Stimulated activated CD4-positive, alpha-beta T cell treated with anti-CD3 and anti-CD28 coated beads, TNF-alpha, amount 100 ng/mL, for 1 hour (primary cell): ENCODE measurements at places on chromosomes 6 and 20.

GRCh38 chr20:32650401-32650944 is 23.3 kb downstream of the C20orf203 start:
- DNase-seq = no peak

GRCh38 chr6:40894962-40895799 is 143.8 kb downstream of the UNC5CL start:
- DNase-seq = no peak

GRCh38 chr6:141301779-141302178 is 830.9 kb upstream of the GJE1 start:
- no peak for DNase-seq

- no peak for DNase-seq
These were observed 12.4 kb downstream of the PKIG start for GRCh38 chr20:44594730-44595129.

DNA sequence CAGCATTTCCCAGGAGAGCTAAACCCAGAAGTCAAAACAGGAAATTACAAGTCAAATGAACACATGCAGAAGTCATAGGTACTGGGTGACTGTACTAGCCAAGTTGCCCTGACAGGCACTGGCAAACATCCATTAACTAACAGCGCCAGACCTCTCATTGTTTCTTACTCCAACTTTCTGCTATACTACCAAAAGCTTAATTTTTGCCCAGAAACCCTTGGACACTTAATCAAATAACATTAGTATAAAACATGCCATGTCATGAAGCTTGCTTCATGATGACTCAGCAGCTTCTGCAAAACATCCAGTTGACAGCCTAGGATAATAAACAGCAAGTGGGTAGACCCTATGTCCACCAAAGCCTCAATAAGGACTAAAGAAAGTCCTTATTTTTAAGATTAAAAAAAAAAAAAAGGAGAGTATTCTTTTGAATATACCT is 3.5 kb downstream of the NUP153 start:
- no peak for DNase-seq

DNA sequence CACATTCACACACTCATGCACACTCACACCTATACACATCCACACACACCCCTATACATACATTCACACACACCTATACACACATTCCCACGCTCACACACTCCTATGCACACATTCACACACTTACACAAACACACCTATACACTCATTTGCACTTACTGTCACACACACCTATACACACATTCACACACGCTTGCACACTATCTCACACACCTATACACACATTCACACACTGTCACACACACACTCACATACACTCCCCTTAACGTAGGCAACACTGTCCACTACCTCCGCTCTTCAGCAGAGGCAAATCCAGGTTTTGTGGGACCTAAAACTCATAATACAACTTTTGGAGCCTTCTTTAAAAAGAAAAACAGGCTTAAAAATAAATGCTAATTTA is 487.7 kb upstream of the CDH4 start:
- DNase-seq = no peak

- DNase-seq = no peak
These were observed 114.9 kb downstream of the FOXC1 start for GRCh38 chr6:1724616-1725015.

DNA sequence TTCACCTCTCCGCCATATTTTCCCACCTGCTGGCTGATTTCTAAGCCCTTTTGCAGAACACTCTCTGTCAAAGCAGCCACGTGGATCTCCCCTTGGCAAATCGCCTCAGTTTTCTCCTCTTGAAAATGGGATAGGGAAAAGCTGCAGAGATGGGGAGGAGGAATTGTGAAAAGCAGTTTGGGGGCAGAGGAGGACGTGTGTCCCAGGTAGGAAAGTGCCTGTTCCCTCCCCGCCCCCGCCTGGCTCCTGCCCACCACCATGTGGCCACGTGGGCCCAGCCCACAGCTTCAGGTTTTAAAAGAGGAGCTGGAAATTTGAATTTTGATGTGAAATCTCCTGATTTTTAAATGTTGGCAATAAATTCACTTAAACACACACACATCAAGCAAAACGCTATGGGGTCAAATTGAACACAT is 3.6 kb upstream of the CEBPB start:
- no peak for DNase-seq

- DNase-seq = no peak
These were observed 1.9 kb downstream of the L3MBTL3 start for GRCh38 chr6:130020073-130020906.

DNA sequence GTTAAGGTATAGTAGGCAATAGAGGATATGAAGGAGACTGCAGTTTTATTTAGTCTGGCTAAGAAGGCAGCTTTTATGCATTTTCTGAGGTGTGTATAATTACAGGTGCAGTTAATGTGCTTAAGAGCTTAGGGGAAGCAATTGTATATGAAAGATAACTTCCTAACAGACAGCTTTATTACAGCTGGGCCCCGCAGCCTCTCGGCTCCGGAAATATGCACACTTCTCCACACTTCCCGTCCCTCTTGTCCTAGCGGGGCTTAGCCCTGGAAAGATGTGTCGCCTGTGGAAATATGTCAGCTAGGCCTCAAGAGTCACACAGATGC is 178.4 kb upstream of the ARID1B start:
- DNase-seq = no peak

- DNase-seq = no peak
These were observed 19.1 kb upstream of the TFB1M start for GRCh38 chr6:155333414-155333813.

DNA sequence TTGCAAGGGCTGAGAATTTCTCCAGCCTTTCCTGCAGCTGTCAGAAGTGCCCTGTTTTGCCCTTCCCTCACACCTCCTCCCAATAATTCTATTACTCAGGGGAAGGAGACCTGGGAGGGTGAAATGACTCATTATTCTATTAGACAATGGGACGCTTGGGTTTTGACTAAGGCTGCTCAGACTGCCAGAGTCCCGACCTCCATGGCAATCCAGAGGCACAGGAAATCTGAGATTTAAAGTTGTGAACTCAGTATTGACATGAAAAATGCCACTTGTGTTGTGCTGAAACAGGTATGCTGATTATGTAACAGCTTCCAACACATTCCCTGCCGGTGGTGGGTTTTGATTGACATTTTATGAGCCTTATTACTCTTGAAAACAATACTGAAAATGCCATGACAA is 625.9 kb upstream of the FLRT3 start:
- DNase-seq = no peak

- no peak for DNase-seq
These were observed 36.8 kb downstream of the PSMB9 start for GRCh38 chr6:32890831-32891230.

GRCh38 chr20:38833154-38833856 is 27.8 kb downstream of the PPP1R16B start:
- DNase-seq = no peak

GRCh38 chr6:77341058-77341986 is 122.0 kb downstream of the HTR1B start:
- no peak for DNase-seq

DNA sequence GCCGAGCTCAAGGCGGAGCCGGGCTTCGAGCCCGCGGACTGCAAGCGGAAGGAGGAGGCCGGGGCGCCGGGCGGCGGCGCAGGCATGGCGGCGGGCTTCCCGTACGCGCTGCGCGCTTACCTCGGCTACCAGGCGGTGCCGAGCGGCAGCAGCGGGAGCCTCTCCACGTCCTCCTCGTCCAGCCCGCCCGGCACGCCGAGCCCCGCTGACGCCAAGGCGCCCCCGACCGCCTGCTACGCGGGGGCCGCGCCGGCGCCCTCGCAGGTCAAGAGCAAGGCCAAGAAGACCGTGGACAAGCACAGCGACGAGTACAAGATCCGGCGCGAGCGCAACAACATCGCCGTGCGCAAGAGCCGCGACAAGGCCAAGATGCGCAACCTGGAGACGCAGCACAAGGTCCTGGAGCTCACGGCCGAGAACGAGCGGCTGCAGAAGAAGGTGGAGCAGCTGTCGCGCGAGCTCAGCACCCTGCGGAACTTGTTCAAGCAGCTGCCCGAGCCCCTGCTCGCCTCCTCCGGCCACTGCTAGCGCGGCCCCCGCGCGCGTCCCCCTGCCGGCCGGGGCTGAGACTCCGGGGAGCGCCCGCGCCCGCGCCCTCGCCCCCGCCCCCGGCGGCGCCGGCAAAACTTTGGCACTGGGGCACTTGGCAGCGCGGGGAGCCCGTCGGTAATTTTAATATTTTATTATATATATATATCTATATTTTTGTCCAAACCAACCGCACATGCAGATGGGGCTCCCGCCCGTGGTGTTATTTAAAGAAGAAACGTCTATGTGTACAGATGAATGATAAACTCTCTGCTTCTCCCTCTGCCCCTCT is 1.1 kb downstream of the CEBPB start:
- no peak for DNase-seq

DNA sequence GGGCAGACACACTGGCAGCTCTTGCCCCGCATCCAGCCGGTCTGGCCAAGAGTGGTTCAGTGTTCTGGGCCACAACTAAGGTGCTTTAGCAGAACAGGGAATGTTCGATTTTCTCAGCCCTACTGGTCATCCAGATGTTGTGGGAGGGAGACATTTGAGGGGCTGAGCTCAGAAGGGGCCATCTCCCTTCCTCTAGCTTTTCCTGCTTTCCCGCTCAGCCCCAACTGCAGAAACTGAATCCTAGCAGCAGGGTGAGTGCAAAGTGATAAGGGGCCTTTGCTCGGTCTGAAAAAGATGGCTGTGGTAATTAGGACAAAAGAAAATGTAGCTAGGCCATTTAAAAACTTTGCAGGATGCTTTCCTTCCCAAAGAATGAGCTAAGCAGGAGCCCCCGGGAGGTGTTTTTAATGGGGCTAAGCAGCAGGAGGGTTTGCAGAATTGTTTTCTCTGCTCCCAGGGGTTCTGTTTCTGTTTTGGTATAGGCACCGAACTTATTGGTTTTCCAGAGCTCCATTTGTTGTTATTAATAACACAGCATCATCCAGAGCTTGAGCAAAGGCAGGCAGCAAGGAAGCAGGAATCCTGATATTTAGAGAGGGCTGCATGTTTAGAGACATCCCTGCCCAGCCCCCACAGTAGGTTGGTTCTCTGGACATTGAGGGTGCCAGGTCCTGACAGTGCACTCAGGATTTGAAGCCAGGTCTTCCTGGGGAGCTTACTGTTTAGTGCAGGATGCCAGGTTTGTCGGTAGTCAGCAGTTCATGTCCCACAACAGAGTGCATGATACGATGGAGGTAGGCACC is 210.9 kb downstream of the SLC24A3 start:
- DNase-seq = no peak

- DNase-seq = no peak
These were observed 261.5 kb upstream of the SOX4 start for GRCh38 chr6:21332077-21332476.

DNA sequence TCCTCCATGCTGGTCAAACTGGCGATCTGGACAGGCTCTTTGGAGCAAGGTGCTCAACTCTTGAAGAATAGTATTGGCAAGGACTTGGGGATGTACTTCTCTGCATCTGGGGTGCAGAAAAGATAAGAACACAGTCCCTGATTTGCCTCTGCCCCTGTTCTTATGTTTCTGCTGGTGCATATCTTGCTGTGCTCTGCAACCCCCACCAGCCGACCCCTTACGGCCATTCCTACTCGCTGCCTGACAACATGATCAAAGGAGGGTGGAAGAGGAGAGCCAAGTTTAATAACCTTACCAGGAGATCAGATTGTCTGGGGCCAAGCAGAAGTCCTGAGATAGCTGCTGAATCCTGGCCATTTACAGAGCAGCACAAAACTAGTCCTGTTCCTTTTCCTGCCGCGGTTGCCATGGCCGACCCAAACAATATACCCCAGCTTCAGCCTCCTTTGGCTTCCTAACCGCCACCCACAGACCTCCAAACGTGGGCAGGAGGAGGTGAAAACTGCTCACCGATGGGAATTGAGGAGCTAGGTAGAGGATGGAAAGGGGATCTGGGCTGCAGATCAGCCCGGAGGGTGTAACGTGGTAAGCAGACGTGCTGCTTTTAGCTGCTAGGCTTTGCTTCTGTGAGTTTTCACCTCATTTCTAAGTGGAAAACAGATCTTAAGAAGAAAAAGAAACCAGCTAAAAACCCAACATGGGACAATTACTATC is 60.9 kb downstream of the ATXN1 start:
- DNase-seq = no peak

- peak; percentile 83 for DNase-seq
These were observed at the start of gene SLC29A1 for GRCh38 chr6:44223319-44224028. Gene SLC29A1 (plus strand): TSS chr6:44223595. CDS start chr6:44227314, 3,719 bp downstream.

- DNase-seq = no peak
These were observed 6.0 kb downstream of the CEP85L start for GRCh38 chr6:118645395-118645794.

DNA sequence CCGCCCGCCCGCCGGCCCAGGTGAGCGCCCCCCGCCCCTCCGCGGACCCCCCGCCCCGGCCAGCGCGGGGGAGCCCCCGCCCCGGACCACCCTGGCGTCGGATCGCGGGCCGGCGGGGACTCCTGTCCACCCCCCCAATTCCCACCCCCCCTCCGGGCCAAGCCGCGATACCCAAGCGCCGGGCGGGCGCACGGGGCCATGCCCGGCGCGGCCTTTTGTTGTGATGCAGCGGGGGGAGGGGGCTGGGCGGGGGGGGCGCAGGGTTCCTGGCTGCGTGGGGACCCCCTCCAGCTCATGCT is 245 bp downstream of the SRC start:
- no peak for DNase-seq
